ENCODE measurements at places on chromosomes 7 and 10. TPM values are rescaled to one million over a fixed set of nuclear protein-coding genes. Genes with fewer than 3 reads are reported as not detected.
A peak's percentile ranks its signal among the peaks of the same experiment; 100 is the strongest.

GRCh38 chr10:102540023-102540422 lies 36.3 kb downstream of the SUFU start:
- DNase-seq, result no peak

DNA sequence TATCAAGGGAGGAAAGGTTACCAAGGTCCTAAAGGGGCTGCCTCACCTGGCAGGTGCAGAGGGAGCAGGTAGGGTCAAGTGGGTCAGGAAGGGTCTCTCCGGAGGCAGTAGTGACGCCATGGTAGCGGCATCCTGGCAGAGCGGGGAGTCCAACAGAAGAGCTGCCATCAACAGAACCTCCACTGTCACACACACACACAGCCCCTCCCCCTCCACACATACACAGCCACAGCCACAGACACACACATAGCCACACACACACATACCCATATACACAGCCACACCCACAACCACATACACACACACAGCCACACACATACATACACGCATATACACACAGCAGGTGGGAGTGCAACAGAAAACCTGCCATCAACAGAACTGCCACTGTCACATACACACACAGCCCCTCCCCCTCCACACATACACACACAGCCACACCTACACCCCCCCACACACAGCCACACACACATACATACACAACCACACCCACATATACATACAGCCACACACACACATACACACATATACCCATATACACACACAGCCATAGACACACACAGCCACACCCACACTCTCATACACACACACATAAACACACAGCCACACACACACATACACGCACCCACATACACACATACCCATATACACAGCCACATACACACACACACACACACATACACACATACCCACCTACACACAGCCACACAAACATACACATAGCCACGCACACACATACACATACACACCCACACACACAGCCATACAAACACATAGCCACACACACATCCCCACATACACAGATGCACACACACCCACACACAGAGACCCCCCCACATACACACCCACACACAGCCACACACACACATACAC lies 23.1 kb downstream of the KCP start:
- DNase-seq, result peak; percentile 38

DNA sequence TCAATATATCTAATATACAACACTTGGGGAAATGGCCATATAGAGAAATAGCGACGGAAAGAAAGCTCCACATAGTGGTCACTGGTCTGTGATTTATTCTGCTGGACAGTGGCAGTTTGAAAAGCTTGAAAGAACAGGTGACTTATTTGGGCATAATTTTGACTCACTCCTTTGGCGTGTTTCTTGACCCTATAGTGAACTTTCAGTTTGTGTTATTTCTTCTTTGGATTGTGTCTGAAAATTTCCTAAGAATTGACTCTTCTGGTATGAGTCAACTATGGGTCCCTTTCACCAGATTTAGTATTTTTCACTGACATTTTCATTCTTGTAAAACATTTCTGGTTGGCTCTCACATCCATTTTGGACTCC lies 25.8 kb upstream of the IMMP2L start:
- DNase-seq, result no peak

DNA sequence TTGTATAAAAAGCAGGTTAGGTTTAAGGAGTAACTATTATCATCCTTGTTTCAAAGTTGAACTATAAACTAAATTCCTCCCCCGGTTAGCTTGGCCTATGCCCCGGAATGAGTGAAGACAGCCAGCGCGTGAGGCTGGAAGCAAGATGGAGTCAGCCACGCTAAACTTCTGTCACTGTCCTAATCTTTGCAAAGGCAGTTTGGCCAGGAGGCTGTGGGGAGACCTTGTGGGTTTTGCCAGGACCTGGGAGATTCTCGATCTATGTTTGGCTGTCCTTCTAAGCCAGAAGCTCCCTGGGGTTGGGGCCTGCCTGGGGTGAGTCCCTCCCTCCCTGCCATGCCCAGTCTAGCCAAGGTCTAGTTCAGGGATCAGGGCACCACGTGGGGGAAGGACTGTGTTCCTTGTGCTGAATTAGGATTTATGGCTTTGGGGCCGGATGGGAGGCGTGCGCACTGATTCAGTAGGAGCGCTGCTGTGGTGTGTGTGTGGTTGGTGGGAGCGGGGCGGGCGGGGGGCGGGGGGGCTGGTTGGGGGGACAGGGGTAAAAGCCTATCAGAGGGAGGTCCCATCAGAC lies 871 bp upstream of the GTF2IRD1 start:
- no peak for DNase-seq

AKR1C8 gene
- not detected for polyA plus RNA-seq

PITX3 gene
- not detected for polyA plus RNA-seq

ZNF862 gene
- 8.0 TPM for polyA plus RNA-seq

SNCG gene
- 209 TPM for polyA plus RNA-seq

All from aorta (tissue), 5 donors.